Femur (tissue), 1 donor: ENCODE measurements at places on chromosomes 4 and X.

- peak; percentile 92 for DNase-seq
Measured at GRCh38 chr4:53702334-53703266, 111.3 kb upstream of the LNX1 start.

DNA sequence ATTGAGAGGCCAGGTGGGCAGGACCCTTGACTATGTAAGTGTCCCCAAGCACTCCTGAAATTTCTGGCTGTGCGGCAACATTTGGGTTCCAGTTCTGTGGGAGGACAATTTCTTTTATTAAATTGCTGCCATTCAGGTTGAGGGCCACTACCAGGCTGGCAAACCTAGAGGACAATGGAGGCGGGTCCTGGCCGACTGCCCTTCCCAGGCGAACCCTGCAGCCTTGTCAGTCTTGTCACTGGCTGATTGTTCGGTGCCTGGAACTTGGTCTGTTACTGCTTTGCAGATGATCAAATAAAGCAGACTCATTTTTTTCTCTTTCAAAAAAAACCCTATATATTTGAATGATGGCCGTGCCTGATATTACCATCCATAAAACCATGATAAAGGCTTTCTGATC lies 6.6 kb upstream of the TMEM128 start:
- DNase-seq, result no peak

DNA sequence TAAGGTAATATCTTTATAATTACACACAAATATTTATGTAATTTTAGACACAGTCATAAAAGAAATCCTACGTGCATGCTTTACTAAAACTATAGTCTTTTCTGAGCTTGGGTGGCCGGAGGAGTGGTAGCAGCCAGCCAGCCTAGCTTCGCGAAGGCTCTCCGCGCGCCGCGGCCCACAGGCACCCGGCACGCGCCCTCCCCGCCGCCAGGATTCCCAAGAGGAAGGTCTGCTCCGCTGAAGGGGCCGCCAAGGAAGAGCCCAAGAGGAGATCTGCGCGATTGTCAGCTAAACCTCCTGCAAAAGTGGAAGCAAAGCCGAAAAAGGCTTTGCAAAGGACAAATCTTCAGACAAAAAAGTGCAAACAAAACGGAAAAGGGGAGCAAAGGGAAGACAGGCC lies 8.7 kb upstream of the PJA1 start:
- DNase-seq, result peak; percentile 11

GRCh38 chr4:14152834-14153519 lies 525.5 kb upstream of the BOD1L1 start:
- DNase-seq, result no peak

GRCh38 chrX:139304471-139304870 lies 226.1 kb upstream of the F9 start:
- DNase-seq, result no peak

- DNase-seq, result peak; percentile 38
Measured at GRCh38 chr4:24743927-24744326, 51.4 kb upstream of the SOD3 start.

GRCh38 chr4:76279462-76279861 lies 27.1 kb upstream of the STBD1 start:
- no peak for DNase-seq

- DNase-seq, result no peak
Measured at GRCh38 chr4:36189511-36190226, 54.6 kb downstream of the ARAP2 start.

- DNase-seq, result no peak
Measured at GRCh38 chrX:18654875-18655836, 16.8 kb downstream of the RS1 start.

- no peak for DNase-seq
Measured at GRCh38 chrX:5650904-5651303, 577.8 kb downstream of the NLGN4X start.

DNA sequence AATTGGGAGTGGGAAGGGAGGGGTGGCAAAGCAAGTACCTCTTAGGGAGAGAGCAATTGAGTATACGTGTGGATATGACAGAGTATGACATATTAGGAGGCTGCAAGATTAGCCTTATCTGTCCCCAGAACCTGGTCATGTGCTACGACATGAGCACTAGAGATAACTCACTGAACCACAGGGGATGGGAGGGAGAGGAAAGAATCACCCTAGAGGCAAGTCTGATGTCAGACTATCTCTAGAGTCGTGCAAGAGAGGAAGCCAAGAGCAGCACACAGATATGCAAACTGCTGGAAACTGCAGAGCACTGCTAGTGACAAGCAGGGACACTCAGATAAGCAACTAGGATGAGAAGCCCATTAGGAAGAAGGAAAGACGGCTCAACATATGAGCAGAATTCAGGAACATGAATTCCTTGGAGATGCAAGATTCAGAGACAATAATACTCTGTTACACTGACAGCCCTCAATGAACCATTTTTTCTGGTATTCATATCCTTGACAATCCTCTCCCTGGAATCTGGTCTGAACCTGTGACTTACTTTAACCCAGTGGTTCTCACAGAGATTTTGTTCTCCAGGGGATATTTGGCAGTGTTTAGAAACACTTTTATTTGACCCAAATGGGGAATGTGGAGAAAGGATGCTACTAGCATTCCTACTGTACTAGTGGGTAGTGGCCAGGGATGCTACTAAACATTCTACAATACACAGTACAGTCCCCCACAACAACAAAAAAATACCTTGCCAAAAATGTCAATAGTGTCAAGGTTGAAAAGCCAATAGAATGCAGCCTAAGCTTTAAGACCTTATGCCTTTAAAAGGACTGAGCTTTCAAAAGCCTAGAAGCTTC lies 84.0 kb upstream of the BMP2K start:
- DNase-seq, result peak; percentile 24

- no peak for DNase-seq
Measured at GRCh38 chrX:134006484-134007161, 21.2 kb upstream of the GPC3 start.

DNA sequence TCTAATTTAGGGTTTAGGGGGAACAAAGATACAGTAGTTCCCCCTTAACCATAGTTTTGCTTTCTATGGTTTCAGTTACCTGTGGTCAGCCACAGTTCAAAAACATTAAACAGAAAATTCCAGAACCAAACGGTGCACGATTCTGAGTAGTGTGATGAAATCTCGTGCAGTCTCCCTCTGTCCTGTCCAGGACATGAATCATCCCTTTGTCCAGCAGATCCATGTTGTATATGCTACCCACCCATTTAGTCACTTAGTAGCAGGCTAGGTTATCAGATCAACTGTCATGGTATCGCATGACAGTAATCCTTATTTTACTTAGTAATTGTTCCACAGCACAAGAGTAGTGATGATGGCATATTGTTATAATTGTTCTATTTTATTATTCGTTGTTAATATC lies 556.1 kb downstream of the IL1RAPL1 start:
- DNase-seq, result no peak

DNA sequence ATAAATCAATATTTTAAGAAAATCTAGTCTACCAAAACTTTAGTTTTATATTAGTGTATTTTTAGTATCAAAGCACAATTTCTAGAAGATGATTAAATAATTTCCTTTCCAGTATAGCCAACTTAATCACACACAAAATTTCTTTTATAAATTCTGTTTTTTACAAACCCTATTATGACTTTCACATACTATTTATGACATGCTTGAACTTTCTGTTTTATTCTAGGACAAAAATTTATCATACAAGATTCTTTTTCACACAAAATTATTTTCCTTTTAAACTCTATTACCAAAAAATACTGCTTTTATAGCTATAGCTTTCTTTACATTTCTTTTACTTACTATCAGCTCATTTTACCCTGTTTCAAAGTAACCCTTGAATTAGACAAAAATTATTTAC lies 149.5 kb downstream of the OR13H1 start:
- DNase-seq, result no peak

DNA sequence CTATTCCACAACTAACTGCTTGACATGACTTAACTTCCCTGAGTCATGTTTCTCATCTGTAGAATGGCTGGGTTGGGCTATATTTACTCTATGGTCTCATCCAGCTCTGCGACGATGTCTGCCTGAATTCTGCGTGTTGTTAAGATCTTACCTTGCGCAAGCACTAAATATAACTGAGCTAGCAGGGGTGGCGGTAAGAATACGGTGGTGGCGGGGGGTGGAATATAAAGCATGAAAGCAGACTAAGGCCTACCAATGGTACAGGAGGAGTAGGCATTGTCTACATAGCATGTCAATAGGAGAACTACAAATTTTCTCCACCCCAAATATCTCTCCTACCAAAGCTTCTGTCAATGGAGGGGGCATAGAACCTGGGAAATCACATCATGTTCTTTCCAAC lies 45.7 kb upstream of the DCLK2 start:
- no peak for DNase-seq

DNA sequence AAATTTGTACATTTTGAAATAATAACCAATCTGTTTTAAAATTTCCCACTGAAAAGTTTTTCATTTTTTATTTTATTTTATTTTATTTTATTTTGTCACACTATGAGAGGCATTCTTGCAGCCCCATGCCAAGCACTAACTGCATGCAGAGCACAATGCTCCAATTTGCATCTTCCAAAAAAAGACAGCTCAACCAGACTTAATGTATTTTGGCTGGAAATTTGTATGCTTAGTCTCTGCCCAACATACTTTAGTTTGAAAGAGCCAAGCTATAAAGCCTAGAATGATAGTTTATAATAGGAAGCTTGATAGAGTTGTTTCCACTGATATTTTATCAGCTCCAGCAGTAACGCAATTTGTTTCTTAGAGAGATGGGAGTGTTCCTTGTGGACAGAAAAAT lies 235.5 kb downstream of the GALNTL6 start:
- no peak for DNase-seq

- DNase-seq, result no peak
Measured at GRCh38 chrX:13892856-13893255, 76.0 kb upstream of the GPM6B start.

GRCh38 chr4:101421386-101421785 lies 74.1 kb upstream of the PPP3CA start:
- no peak for DNase-seq

GRCh38 chr4:828641-829271 lies 2.8 kb upstream of the CPLX1 start:
- DNase-seq, result peak; percentile 21

DNA sequence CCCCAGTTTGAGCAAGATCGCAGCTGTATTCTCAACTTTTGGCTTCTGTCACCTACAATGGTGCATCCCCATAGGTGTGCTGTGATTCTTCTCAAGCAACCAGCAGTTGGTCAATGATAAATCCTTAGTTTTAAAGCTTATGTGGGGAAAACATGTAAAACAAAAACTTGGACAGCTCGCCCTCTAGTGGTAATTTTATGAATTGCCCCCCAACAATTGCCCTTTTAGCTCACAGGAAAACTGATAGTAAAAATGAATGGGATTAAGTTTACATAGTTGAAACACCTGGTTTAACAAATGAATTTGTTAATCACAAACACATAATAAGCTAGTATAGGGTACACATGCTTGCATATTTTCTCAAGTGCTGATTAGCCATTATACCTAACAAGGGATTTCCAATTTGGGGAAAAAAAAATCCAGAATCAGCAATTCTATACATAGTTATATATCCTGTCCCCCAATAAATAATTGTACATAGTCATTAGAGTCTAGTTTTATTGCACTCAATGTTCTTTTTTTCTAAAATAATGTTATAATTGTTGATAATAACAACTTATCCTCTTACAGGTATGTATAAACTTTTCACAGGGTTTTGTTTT lies 30.1 kb downstream of the TEX13A start:
- no peak for DNase-seq

DNA sequence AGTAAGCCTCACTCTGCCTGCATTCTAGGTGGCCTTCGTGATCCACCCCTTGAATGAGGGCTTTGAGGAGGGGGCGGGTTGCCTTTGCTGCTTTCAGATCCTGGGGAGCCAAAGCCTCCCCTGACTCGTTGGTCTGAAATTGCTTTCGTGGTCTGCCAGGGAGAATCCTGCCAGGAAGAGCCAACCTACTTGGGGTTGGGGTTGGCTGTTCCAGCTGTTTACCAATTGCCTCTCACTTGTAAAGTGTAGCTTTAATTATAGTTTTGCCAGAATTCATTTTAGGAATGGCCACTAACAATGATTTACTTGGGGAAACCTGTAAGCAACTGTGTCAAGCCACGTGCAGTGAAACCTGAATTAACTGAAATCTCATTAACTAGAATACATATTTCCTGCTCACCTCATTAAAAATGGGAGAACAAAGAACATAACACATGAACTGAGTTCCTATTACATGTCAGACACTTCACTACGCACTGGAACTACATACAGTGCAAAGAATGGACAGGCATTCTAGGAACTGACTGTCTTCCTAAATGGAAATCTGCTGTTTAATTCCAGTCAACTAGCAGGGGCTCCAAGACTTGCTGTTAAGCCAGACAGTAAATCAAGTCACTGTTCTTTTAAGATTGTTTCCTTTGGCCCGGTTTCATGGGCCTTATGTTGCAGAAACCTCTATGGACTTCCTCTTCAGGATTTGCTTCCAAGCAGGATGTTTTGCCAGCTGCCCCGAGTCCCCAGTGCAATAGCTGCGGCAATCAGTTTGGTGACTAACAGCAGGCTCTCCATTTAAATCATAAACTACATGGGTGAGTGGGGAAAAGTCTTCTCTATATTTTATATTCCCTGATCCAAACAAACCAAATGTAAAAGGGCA lies 16.4 kb upstream of the NKRF start:
- DNase-seq, result peak; percentile 61

DNA sequence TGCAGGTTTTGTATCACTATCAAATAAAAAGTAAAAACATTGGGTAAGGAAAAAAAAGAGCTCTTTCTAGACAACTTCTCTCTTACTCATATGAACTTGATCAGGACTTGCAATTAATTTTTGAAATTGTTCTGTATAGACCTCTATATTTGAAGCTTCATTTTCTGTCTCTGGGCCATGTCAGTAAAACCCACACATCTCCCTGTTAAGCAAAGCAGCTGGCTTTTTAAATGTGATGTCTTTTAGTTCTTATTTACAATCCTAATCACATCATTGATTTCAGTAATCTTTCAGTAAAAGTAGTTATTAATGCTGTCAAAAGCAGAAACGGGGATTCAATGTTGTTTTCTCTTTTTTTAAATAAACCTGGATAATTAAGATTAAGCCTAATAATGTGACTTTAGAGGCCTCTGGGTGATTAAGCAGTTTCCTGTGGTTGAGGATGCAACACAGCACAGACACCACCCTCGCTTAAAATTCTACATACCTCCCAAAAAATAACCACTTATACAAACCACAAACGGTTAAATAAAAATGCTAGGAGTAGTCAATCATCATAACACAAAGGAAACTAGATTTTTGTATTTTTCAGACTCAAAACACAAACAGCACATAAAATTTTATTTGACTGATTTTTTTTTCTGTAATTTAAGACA lies 5.2 kb upstream of the PCDH10 start:
- DNase-seq, result no peak
